ENCODE measurements at places on chromosomes 11 and 22. TPM values are rescaled to one million over a fixed set of nuclear protein-coding genes. Genes with fewer than 3 reads are reported as not detected.

XKR3 gene
- total RNA-seq = not detected

OR52E8 gene
- not detected for total RNA-seq

AIFM3 gene
- total RNA-seq = 3.4 TPM

SPTBN2 gene
- 9.9 TPM for total RNA-seq

ZNF280B gene
- 1.6 TPM for total RNA-seq

MRGPRX4 gene
- not detected for total RNA-seq

IRAG1 gene
- total RNA-seq = 0.05 TPM

CHRM4 gene
- 1.0 TPM for total RNA-seq

GLYAT gene
- not detected for total RNA-seq

TRIM68 gene
- total RNA-seq = 8.7 TPM

ART5 gene
- 0.41 TPM for total RNA-seq

Measured in A549 treated with DMSO at 1 μM for 4 hours (cell line).